ENCODE measurements at places on chromosomes 1 and 21.
A peak's percentile ranks its signal among the peaks of the same experiment; 100 is the strongest.

- no peak for DNase-seq
Measured at GRCh38 chr1:186785503-186785902, 43.2 kb upstream of the PLA2G4A start.

DNA sequence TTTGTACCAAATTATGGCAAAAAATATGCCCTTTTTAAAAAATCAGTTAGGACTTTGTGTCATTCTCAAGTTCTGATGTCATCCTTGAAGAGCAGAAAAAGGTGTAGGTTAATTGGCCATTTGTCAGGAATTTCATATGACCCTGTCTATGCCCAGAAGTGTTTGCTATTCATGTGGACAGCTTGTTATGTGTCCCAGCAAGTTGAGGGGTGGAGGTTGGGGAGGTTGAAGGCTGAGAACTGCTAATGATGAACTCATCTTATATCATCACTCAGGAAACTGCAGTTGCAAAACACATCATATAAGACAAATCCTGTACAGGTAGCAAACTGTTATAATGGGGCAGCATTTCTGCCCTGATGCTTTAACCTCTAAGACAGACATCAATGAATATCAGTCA, 106.5 kb downstream of the PHTF1 start:
- DNase-seq: no peak

- no peak for DNase-seq
Measured at GRCh38 chr1:157831968-157832626, 9.5 kb downstream of the CD5L start.

- DNase-seq: no peak
Measured at GRCh38 chr1:45721207-45721606, 29.2 kb downstream of the IPP start.

DNA sequence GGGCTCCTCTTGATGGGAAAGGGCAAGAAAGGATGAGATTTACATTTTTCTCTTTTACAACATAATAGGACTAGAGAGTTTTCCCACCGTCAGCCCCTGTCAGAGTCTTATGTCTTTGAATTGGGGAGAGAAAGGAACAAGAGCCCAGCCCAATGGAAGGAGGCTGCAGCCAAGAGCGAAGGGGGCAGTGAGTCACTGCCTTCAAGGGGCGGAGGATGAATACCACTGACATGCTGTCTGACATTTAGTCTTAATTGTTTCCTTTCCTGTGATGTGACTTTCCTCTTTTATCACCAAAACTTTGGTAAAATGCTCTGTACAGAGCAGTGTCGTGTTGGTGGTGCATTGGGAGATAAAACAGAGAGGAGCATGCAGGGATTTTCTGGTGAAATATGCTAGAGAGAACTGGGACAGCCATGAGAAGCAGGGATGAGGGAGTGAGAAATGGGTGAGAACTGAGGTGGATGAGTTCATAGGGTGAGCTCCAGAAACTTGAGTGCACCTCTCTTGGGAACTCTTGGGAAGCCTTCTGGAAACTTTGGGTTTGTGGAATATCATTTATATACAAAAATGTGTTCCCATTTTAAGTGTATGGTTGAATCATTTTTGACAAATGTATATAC, 179.9 kb upstream of the FGGY start:
- no peak for DNase-seq

DNA sequence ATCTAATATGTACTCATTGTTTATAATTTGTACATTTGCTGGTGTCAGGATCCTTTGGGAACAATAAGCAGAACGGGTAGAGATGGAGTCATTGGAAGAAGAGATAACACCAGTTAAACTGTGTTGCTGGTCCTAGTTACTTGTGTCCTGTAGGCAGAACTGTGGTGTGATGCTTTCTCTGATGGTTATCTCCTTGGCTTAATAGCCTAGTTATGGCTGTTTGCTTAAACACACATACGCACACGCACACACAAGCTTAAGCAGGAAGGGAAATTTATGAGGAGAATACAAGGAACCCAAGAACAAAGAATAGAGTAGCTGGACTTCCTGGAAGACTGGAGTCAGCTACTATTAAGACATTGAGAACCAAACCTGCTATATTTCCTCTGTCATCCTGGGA, 5.7 kb upstream of the PKN2 start:
- DNase-seq: no peak

DNA sequence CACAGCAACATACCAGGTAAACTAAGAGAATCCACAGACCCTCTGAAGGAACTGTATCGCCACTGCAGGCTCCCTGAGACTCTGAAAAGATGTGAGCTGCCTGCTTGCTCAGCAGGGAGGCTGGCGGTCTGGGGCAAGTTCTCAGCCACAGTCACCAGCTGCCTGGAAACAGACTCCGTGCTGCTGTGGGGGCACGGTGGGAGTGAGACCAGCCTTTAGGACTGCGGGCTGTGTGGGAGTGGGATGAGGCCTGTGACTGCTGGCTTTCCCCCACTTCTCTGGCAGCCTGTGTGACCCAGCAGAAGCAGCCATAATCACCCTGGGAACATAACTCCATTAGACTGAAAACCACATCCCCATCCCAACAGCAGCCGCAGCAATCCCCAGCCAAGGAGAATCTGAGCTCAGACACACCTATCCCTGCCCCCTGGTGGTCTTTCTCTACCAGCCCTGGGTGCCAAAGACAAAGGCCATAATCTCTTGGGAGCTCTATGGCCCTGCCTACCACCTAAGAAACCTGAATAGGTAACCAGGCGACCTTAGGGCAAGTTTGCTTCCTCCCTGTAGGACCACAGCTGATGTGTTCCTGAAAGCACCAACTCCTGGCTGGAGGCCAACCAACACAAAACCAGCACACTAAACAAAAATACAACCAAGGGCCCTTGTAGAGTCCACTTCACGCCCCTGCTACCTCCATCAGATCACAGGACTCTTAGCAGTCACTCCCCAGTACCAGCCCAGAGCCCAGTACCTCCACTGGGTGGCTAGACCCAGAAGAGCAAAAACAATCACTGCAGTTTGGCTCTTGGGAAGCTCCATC, 151.5 kb downstream of the SMYD3 start:
- DNase-seq: no peak

DNA sequence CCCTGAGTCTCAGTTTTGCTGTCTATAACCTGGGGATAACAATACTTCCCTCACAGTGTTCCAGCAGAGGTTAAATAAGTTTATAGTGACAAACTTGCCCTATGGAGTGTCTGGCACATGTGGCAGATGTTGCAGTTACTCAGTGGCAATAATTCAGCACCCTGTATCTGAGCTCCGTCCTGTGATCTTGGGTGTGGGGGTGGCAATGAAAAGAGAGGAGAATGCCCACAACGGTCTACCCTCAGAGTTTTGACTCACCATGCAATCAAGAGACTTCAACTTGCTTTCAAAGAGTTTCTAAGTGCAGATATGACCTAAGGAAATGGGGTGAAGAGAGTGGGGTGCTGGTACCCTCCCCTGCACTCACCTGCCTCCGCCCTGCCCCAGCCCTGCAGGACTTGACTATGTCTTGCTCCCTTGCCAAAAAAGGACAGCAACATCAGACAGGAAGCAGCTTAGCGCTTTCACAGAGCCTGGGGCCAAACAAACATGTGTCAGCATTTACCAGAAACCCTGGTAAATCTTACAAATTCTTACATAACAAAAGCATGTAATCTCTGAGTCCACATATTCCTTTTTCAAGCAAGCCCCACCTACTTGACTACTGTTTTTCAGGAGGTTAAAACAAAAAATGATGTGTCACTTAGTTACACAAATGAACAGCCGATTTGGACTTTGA, 185.1 kb upstream of the CAMK1G start:
- DNase-seq: no peak

GRCh38 chr1:67285780-67286488, 21.7 kb upstream of the IL12RB2 start:
- DNase-seq: no peak

DNA sequence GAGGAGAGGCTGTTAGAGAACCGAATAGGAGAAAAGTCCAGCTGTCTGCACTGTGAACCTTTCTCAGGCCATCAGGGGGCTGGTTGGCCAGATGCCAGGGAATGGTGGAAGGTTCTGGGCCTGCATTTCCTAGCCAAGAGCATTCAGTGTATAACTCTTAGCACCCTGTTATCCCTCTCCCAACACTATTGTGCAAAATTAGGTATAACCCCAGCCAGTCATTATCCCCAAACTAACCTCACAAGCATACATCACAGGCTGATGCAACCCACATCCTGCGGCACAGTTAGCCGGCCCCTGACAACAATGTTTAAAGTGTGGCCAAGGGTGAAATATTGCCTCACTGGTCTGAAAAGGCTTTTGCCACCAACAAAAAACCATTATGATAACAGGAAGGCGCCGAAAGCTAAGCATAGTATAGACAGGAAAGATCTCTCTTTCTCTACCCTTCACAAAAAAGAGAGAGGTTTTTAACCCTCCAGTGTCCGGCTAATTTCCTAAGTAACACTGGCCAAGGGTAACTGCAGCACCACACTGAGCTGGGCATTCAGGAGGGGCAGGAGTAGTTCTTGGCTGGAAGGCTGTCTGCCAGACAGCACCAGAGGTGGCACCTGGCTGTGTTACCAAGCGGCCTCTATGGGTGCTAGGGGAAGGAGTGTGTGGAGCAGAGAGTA, 77.3 kb upstream of the BCAR3 start:
- peak; percentile 26 for DNase-seq

GRCh38 chr1:11841245-11842153, 6.1 kb downstream of the NPPA start:
- DNase-seq: no peak

DNA sequence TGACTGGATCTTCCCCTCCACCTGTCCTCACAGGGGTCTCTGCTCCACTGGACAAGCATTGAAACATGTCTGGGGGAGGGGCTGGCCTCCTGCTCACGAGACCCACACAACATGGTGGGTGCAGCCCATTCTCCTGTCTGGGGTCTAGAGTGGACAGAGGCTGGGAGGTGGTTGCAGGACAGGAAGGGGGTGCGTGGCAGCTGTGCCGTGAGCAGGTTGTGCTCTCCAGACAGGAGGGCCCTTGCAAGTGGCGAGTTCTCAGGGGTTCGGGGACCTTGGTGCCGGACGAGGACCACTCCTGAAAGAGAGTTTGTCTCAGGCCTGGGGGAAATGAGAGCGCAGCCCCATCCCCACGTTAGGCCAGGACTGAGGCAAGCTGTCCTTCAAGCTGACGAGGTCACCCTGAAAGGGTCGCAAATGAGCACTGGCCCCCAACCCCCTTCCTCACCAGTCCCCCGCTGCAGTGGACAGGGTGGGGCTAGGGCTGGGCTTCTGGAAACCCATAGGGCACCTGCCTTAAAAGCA, 21.2 kb upstream of the TTC34 start:
- DNase-seq: no peak

DNA sequence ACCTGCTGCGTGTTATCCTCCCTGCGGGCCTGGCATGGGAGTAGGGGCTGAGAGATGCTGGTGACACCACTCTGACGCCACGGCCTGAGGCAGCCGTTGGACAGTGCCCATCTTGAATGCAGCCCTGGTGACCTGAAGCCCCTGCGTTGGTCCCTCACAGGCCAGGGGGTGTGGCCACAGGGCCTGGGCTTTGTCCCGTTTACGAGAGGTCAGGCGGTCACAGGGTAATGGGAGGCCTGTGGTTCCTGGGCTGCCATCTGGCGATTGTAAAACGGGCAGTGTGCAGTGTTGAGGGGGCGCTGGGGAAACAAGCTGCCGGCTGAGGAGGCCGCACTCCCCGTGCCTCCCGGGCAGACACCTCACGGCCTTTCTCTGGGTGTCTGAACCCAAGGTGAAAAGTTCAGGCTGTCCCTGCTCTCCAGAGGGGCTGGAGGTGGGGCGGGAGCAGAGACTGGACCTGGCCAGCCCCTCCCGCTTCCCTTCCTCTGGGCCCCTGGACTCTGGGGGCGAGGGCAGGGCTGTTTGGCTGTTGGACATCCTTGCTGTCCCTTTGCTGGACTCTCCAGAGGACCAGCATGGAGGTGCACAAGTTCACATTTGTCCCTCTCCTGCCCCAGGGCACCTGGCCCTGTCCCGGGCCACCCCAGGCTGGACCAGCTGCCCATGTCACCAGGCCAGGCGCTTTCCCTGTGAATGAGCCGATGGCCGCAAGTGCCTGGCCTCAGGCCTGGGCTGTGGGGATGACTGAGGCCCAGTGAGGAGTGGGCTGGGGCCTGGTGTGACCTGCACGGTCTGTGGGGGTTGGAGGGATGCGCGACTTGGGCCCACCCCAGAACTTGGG, 42.4 kb downstream of the SKI start:
- DNase-seq: no peak

GRCh38 chr1:85576266-85576641, 4.3 kb upstream of the CCN1 start:
- DNase-seq: no peak

DNA sequence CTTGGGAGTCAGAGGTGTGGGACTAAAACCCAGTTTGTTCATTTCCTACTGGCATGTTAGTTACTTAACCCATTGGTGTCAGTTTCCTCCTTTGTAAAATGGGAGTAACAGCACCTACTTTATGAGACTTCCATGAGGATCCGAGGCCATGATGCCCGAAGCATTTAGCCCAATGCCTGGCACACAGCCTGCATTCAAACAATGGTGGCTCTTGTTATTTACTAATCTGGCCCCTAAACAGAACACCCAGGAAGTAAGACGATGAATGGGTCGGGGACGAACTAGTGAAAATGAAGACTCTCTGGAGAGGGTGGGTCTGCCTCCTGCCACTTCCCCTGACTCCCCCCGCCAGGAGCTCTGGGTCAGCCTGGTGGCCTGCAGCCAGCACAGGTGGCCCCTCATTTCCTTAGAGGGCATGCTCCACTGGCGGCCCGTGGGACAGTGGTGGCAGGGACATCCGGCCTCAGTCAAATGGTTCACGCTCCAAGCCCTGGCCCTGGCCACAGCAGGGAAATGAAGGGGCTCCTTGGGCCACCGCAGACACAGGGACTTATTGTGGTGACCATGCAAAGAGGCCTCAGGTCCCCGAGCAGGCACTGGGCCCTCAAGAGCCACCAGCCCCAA, 9.5 kb upstream of the TAS1R2 start:
- no peak for DNase-seq

- no peak for DNase-seq
Measured at GRCh38 chr1:21754583-21754982, 28.4 kb downstream of the USP48 start.

GRCh38 chr1:179599623-179600249, 8.1 kb downstream of the TDRD5 start:
- no peak for DNase-seq

DNA sequence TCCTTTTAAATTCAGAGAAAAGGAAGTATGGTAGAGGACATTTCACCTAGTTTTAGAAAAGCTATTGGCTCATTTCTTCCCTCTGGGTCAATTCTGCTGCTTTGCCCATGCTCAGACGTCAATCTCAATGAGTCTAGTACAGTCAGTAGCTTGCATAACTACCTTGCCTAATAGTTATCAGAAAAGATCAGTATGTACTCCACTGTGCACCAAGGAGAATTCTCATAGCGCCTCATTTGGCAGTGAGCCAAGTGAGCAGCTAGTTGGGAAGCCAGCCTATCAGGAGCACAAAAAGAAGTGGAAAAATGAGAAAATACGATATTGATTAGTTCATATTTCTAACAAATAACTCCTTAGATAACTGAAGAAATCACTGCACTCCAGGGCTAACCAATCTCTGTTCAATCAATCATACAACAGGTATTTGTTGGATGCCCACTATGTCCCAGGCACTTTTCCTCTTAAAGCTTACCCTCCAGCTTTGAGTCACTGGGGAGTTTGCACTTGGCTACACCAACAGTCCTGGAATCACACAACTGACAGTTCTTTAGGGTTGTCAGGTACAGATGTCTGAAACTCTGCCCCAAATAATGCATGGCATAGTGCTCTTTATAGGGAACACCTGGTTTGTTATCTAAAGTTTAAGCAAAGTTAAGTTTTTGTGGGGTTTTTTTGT, 50.2 kb downstream of the PRDX6 start:
- no peak for DNase-seq
